Stimulated activated CD4-positive, alpha-beta T cell treated with anti-CD3 and anti-CD28 coated beads, Interleukin-2, amount 100 ng/mL, for 4 hours (primary cell): ENCODE measurements at places on chromosomes 5 and 9.
A peak's percentile ranks its signal among the peaks of the same experiment; 100 is the strongest.

DNA sequence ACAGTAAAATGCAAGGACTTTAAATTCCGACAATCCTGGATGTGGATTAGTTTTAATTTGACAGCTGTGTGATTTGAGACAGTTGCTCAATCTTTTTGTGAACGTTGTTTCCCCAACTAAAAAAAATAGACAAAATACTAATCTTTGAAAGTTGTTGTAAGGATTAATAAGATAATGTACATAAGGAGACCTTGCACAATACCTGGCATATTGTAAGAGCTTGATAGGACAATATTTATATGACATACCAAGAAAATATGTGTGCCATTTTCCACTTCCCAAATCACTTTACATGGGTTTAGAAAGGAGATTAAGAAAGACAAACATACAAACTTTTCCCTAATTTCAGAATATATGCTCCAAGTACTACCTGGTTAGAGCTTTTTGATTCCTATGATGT is 25.3 kb downstream of the ARRDC3 start:
- DNase-seq: no peak

- DNase-seq: no peak
Measured at GRCh38 chr9:122579874-122580273, 3.3 kb downstream of the OR1L8 start.

DNA sequence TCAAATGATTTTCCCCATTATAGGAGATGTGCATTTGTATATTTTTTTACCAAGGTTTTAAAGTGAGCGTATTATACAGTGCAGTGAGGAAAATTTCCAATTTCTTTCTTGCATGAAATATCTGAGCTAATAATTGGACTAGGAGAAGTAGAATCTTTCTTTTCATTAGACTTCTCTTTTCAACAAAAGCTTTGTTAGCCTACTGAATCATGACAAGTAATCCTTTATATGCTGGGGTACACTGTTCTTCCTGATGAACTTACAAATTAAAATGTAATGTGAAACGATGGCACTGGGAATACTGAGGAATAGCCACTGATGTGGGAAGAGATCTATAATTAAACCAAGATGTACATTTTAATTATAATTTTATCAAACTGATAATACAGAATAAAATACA is 829.6 kb downstream of the PTPRD start:
- DNase-seq: no peak

GRCh38 chr5:59099270-59099994 is 516.6 kb downstream of the RAB3C start:
- peak; percentile 7 for DNase-seq

- DNase-seq: no peak
Measured at GRCh38 chr5:75710637-75711036, 6.6 kb downstream of the POC5 start.

DNA sequence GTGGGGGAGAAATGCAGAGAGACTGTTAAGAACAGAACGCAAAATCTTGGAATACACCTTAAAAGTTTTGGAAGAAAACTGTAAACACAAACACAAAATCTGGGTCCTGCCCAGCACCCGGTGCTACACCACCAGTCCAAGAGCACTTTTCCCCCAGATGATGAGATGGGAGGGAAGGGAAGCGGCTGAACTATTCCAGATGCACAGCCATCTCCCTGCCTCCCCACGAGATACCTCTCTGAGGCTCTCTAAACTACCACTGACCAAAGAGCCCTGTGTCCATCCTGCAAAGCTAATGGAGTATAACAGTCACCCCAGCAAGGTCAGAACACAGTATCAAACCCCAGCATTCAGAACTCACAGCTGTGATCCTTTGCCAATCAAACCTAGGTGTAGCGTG is 8.0 kb downstream of the SPARC start:
- DNase-seq: no peak

DNA sequence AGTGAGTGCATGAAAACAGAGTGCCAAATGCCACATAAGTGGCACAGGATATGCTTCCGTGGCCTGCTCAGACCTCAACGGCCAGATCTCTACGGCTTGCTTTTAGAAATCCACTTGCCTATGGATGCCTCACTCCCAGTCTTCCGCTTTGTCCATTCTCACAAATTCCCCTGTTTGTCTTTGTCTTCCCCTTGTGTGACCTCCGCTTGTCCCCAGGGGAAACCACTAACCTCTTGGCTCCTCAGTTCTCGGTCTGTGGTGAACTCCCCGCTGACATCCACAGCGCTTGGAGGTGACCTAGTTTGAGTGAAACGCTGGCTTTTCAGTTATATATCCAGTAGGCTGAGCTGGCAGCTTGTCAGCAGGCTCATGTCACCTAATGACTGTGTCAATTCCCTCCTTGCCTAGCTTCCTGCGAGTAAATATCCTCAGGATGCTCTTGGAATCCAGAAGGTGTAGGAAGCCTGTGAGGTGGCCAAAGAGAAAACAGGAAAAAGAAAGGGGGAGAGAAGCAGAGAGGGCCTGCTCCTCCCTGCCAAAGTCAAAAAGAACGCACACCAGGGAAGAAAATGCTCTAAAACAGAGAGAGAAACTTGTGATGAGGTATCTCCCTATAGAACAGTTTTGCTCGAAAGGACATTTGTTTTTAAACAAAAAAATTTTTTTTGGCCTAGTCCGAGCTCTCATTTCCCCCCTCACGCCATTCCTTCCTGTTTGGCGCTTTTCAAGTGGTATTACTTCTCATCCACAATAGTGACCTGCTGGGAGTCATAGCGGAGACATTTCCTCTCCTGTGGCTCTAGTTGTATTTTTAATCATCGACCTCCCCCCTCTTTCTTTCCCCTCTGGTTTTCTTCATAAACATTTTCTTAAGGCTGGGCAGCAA is 101.6 kb upstream of the SPRY4 start:
- DNase-seq: no peak

DNA sequence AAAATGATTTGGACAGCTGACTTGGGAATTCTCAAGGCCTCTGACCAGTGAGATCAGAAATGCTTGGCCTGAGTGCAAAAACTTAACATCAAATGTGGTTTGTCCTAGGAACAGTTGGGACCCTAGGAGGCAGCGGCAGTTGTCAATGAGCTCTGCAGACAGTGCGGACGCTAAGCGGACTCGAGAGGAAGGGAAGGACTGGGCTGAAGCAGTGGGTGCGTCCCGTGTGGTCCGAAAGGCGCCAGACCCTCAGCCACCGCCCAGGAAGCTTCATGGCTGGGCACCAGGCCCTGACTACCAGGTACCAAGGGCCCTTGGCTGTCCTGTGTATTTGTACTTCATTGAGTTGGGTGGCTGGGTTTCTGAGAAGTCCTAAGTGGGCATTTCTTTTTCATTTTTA is 43.7 kb upstream of the POMT1 start:
- DNase-seq: no peak

- no peak for DNase-seq
Measured at GRCh38 chr5:168319774-168320173, 28.3 kb downstream of the WWC1 start.

GRCh38 chr9:97041898-97042297 is 3.0 kb upstream of the CTSV start:
- DNase-seq: no peak

- DNase-seq: no peak
Measured at GRCh38 chr9:16809912-16810610, 60.4 kb downstream of the BNC2 start.

- no peak for DNase-seq
Measured at GRCh38 chr9:18260521-18260920, 213.4 kb upstream of the ADAMTSL1 start.

DNA sequence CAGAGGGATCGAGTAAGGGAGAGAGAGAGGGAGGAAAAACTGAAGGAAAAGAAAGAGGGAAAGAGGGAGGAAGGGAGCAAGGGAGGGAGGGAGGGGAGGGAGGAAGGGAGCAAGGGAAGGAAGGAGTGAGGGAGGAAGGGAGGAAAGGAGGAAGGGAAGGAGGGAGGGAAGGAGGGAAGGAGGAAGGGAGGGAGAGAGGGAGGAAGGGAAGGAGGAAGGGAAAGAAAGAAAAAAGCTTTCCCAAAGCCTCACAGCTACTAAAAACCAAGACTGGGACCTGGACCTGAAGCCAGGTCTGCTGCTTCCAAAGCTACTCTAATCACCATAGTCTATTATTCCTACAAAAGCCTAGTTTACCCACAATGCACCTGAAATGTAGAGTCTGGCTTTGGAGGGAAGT is 259.8 kb upstream of the WWC1 start:
- DNase-seq: no peak

GRCh38 chr5:21889581-21889980 is 963.6 kb downstream of the CDH12 start:
- no peak for DNase-seq

- DNase-seq: no peak
Measured at GRCh38 chr5:78127875-78128274, 166.6 kb downstream of the AP3B1 start.

DNA sequence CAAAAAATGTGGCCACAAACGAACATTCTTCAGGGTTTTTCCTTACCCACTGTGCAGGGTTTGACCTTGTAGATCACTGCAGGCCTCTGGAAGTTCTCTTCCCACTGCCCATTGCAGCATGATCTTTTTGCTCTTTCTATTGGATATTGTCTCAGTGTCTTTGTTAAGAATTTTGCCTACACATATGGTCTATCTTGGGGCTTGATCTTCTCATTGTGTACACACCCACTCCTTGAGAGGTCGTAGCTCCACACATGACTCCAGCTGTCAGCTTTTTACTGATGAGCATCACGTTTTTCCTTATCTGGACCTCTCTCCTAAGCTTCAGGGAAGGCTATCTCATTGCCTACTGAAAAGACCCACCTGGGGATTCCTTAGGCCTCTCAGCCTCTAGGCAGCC is 3.0 kb upstream of the GLRX start:
- no peak for DNase-seq

DNA sequence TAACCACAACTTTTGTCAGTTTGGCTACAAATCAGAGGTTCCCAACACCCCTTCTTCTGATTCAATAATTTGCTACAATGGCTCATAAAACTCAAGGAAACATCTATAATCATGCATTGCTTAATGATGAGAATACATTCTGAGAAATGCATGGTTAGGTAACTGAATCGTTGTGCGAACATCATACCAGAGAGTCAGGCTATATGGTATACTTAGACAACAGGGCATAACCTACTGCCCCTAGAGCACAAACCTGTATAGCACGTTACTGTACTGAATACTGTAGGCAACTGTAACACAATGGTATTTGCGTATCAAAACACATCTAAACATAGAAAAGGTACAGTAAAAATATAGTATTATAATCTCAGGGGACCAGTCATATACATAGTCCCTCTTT is 31.0 kb upstream of the RNF38 start:
- DNase-seq: no peak

DNA sequence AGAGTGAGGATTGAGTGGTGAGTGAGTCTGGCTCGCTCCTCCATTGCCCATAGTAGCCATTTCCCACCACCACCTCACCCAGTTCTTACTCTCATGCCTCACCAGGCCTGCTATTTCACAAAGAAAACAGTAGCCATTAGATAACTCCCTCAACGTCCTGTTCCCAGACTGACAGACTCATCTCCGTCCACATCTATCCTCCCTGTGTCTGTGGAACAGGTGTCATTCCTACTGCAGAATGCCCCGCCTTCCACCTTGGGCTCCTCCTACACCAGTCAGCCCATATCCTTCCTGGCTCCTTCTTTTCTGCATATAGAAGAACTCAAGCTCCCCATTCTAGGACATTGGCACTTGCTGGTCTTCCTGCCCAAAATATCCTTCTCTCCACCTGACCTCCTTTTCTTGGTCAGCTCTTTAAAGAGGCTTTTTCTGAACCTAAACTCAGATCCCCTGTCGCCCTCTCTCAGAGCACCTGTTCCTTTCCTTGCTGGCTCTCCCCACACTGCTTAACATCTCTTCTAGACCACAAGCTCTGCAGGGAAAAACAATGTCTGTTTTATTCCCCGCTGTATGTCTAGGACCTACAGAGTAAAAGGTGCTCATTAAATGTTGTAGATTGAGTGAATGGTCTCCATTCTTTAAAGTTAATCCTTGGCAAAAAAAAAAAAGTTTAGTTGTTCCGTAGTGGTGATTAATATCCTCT is 3.2 kb downstream of the TNFAIP8 start:
- DNase-seq: no peak

DNA sequence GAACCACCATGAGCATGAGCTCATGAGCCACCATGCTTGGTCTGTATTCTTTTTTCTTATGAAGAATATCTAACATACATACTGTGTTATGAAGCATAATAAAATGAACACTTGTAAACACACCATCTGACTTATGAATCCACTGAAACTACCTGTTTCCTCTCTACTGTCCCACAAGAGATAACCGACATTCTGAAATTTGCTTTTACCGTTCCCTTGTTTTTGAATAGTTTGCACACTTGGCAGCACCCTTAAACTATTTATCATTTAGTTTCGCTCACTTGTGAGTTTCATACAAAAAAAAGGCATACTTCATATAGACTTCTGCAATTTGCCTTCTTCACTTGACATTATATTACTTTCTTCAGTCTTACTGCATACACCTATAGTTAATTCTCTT is 8.9 kb downstream of the LARS1 start:
- DNase-seq: no peak

- no peak for DNase-seq
Measured at GRCh38 chr9:123749580-123750202, 180.2 kb downstream of the DENND1A start.

GRCh38 chr5:154234551-154234950 is 44.0 kb downstream of the GALNT10 start:
- DNase-seq: no peak

DNA sequence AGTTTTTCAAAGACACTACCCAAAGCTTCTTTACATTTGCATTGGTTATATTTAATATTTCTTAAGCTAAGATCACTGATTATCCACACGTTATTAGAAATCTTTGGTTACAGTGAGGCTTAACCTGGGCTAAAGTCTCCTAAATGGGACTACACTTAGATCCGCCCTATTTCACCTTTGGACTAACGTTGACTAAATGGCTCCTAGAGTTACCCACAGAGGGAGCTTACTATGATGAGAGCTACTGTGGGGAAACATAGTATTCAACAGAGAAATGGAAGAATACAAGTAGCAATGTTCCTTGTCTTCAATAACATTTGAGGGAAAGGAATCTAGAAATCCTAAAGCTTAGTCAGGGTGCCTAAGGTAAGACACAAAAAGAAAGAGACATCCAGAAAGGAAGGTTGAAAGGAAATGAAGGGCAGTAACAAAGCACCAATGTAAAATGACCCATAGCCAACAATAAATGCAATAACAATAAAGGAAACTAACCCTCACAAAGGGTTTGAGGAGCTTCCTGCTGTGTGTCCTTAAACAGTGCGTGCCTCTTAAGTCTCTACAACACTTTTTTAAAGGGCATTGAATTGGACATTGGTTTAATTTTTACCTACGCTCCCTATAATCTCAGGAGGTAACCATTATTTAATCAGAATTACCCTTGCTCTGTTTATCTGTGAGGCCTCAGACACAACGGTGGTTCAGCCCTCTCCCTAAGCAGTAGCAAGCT is 217.1 kb downstream of the PJA2 start:
- no peak for DNase-seq
